ENCODE measurements at places on chromosomes 6 and 20.

GRCh38 chr6:145893586-145893985 lies 70.6 kb downstream of the SHPRH start:
- DNase-seq: no peak

DNA sequence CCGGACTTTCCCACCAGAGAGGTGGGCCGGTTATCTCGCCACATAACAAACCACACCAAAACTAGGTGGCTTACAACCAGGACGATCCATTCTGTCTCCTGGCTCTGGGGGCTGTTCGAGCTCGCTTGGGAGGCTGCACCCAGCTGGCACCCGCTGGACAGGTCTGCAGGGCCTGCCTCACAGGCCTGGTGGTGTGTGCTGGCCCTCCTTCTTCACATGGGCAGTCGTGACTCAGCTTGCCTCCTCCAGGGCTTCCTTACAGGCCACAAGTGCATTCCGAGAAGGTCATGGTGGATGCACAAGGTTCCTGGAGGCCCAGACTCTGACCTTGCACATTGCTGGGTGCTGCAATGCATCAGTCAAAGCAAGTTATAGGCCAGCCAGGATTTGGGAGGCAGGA lies 34.2 kb downstream of the FOXF2 start:
- DNase-seq: no peak

- DNase-seq: no peak
Observed at GRCh38 chr20:49515586-49515985, 33.1 kb upstream of the KCNB1 start.

DNA sequence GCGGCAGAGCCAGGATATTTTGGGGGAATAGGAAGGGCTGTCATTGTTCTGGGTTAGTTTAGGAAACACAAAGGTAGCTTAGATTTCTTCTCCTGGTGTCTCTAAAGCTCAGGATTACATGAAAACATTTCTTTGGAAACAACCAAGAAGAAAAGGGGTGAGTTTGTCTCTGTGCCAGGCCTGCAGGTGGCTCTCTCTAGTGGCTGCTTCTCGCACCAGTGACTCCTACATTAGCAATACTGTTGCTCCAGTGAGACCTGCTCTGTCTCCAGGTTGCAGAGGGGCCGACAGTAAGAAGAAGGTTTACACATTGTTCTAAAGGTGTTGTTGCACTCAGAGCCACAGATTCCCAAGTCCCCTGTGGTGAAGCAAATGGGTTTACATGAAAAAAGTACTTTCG lies 104.6 kb upstream of the GLP1R start:
- DNase-seq: no peak

DNA sequence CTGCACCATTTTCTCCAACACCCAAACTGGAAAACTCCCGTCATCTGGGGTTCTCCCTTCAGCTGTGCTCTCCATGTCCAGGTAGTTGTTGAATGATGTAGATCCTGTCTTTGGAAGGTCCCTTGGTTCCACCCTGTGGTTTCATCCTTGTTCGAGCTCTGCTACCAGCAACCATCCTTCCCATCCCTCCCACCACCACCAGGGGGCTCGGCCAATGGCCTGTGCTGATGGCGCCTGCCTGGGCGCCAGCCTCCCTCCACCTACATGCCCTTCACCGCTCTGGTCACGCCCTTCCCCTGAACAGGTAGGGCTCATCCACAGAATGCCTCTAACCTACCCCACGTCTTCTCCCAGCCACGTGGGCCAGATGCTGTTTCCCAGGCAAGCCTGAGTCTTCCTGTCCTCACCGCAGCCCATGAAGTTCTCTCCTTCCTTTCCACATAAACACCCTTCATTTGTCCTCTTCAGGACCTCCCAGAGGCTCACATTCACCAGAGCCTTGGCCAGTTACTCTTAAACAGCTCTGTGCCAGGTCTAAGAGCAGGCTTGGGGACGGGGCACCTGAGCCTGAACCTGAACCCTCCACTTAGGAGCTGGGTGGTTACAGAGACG lies 75.1 kb upstream of the DUSP22 start:
- DNase-seq: no peak

DNA sequence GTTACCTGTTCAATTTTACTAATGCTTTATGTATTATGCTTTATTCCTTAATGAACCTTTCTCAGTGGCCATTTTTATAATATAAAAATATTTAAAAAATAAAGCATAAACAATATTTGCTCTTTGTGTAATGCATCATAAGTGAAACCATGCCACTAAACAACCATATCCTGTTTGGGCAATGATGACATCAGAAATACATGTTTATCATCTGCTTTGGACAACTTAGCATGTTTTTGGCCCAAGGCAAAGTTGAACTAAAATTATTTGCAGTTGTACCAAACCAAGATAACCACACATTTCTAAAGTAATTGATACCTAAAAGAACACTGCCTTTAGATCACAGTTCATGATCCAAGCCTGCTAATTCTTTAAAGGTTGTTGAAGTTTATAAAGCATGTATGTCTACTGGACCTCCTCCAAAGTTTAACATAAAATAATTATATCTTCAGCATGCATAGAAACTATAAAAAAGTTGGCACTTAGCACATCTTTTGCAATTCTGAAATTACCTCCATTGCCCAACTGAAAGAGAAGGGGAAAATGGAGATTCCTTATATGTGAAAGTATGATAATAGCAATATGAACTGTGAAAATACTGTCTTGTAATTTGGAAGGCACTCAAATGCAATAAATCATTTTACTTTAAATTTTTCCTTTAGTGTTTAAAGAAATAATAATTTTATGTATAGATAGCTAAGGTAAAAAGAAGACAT lies 325.6 kb upstream of the RUNX2 start:
- no peak for DNase-seq

- no peak for DNase-seq
Observed at GRCh38 chr6:12782136-12782535, 65.6 kb downstream of the PHACTR1 start.

- DNase-seq: no peak
Observed at GRCh38 chr6:89410231-89410761, 1.8 kb downstream of the RRAGD start.

DNA sequence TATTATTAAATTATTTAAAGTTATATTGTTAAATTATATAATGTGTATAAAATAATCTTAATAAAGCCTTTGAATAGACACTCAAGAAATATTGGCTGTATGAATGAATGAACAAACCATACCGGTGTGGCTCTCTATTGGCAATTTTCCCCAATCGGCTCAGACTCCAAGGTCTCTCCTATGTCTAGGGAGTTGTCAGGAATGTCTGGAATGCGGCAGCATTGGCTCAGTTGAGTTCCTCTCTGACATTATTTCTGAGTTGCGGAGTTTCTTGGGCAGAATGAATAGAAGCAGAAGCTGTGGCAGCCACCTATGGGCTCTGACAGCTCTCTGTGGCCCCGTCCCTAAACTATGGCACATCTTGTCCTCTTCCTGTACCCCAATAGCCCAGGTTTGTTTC lies 111.0 kb downstream of the SOBP start:
- DNase-seq: no peak

- no peak for DNase-seq
Observed at GRCh38 chr6:95544517-95545225, 32.7 kb upstream of the MANEA start.

DNA sequence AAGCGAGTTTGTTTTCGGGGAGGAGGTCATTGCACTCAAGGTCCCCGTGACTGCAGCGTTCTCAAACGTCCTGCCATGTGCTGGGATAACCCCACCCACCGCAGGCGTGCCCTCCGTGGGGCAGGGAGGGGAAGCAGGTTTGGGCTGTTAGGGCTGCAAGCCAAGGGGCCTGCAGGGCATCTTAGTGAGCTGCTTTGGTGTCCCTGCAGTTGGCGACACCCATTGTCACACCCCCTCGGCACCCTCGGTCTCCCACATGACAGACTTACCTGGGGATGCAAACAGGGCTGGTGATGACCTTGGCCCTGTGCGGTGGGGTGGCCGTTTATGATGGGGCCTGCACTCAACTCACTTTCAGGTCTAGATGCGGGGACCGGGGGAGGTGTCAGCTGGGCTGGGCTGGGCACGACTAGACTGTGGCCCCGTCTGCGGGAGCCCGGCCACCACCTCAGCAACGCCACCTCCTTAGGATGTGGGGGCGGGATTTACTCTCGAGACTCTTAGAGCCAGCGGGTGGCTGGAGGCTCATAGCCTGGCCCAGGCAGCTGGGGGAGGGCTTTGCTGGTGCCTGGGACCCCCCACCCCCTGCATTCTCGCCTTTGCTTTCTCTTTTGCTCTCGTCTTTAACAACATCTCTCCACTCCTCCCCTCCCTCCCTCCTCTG lies 6.5 kb upstream of the GATA5 start:
- DNase-seq: no peak

GRCh38 chr6:88992741-88993552 lies 29.5 kb upstream of the RNGTT start:
- no peak for DNase-seq

- no peak for DNase-seq
Observed at GRCh38 chr20:47501116-47501481, 588 bp upstream of the NCOA3 start.

Data from stimulated activated naive B cell treated with anti-CD40 and anti-IgM and Interleukin-4, amounts not matched to agents 10 μg/mL and 1 μg/mL and 100 μg/mL, for 72 hours (primary cell).